ENCODE measurements at places on chromosomes 12 and 14.

DNA sequence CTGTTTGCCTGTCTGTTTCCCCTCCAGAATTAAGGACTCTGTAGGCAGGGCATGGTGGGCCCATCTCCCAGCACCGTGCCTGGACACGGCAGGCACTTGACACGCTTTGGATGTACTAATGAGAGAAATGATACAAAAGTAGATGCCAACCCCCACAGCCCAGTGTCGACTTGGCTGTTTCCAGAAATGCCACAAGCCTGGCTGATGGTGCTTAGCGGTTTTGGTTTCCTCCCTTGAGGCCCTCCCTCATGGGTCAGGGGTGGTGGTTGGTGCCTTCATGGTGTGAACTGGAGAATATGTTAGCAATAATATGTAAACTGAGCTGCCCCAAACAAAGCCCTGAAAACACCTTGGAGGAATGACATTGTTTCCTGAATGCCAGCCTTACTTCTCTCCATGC is 55.5 kb upstream of the ESRRB start:
- DNase-seq: no peak

DNA sequence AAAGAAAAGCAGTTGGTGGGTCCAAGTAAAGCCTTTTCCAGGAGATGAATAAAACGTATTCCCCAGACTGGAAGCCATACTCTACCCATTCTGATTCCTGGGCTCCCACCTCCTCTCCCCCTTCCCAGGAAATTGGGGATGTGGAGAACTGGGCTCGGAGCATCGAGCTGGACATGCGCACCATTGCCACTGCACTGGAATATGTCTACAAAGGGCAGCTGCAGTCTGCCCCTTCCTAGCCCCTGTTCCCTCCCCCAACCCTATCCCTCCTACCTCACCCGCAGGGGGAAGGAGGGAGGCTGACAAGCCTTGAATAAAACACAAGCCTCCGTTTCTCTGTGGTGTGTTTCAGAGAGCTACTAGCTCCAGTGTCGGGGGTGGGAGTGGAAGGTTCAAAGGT is 822 bp upstream of the RDH5 start:
- DNase-seq: no peak

DNA sequence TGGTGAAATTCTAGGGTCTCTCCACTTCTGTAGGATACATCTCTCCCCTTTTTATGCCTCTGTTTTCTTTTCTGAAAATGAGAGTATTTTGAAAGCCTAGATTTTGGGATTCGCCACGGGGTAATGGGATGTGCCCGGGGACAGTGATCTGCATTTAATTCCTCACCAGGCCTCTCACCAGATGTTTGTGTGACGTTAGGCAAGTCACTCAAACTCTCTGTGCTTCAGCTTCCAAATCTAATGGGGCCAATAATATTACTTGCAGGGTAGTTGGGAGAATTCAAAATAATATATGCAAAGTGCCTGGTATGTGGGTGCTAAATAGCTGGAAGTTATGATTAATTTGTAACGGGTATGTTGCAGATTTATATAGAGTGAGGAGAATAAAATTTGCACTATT is 78.8 kb downstream of the C12orf75 start:
- DNase-seq: no peak

DNA sequence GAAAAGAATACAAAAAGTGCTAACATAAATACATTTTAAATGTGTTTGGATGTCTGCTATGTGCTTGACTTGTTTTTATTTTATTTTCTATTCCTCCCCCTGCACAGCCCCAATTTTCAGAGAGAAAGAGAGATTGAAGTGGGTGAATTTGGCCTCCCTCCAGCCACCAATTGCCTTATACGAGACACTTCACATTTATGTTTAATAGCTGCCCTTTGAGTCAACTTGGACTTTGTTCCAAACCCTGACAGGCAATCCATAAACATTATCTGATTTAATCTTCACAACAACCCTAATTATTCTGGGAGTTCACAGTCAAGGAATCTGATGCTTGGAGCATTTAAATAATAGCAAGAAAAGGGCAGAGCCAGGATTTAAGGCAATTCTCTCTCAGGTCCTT is 161.7 kb downstream of the SLC15A4 start:
- no peak for DNase-seq

GRCh38 chr12:89935850-89936249 is 227.2 kb upstream of the ATP2B1 start:
- no peak for DNase-seq

DNA sequence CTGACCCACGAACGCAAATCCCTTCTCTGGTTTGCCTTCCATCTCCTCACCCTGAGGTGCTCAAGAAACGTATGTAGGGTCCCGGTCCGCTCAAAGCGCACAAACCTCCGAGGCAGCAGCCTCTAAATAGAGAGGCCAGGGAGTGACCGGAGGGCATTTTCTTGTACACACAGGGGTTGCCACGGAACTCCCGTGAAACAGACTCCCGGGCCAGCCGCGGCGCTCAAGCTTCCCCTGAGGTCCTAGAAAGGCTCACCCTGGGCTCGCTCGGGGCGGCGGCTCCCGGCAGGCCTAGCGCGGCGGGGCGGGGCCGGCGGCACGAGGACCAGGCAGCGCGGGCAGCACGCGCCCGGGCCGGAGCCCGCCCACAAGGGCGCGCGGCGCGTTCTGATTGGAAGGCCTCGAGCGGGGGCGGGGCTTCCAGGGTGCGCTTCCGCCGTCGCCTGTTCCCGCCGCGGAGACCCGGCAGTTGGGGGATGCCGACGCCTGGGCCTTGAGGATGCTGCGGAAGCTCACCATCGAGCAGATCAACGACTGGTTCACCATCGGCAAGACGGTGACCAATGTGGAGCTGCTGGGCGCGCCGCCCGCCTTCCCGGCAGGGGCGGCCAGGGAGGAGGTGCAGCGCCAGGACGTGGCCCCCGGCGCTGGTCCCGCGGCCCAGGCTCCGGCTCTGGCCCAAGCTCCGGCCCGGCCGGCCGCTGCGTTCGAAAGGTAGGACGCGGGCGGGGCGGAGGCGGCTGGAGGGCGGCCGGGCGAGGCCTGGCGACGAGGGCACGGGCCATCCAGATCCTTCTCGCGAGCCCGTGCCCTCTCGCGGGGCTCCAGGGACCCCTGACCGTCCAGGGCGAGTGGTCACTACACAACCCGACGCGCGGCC is at the start of gene TDRD9:
Gene TDRD9 (plus strand): TSS at position 446 of the 880 bp plus-strand sequence. CDS start 54 bp downstream, at position 500.
- no peak for DNase-seq
